ENCODE measurements at places on chromosomes 13 and 19.

- DNase-seq: no peak
Measured at GRCh38 chr13:87234981-87235380, 436.2 kb upstream of the SLITRK5 start.

- no peak for DNase-seq
Measured at GRCh38 chr13:44221657-44222056, 152.0 kb upstream of the SERP2 start.

- DNase-seq: no peak
Measured at GRCh38 chr13:60538566-60538965, 141.5 kb downstream of the TDRD3 start.

DNA sequence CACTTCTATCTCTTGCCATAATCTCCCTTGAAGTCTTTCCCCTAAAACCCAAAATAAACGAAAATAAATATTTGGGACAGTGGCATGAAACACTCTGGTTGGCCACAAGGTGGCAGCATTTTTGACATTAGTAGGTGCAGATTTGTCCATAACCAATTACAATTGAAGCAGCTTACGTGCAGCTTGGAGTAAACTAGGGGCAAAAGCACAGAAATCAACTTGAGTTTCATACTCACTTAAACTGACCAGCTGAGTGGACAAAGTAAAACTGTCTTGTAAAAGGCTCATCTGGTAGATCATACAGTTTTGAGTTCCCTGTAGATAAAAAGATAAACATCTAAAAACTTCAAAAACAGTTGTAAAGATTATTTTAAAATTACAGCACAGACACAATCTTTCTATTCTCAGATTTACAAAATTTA, 18.8 kb downstream of the PDCD5 start:
- no peak for DNase-seq

- no peak for DNase-seq
Measured at GRCh38 chr19:5025027-5025426, 56.1 kb downstream of the KDM4B start.

GRCh38 chr13:52924289-52925148, 76.1 kb upstream of the PCDH8 start:
- DNase-seq: no peak

DNA sequence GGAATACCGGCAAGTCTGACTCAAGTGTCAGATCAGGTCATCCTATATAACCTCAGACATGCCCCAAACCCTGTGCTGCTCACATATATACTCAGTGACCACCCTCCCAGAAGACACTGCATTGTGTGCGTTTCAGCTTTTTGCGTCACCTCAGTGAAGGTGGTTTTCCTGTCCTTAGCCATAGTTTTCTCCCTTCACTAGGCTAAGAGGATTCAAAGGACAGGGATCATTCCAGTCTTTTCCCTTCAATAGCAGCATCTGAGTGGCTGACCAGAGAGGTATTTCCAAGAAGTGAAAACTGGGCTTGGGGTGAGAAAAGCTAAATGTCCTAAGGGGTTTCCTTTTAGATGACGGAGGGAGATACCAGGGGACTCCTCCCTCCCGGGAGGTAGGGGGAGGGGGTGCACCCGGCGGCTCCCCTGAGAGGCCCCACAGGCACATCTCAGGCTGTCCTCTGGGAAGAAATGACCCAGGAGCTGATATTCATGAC, 12.7 kb upstream of the OR10H1 start:
- DNase-seq: no peak

DNA sequence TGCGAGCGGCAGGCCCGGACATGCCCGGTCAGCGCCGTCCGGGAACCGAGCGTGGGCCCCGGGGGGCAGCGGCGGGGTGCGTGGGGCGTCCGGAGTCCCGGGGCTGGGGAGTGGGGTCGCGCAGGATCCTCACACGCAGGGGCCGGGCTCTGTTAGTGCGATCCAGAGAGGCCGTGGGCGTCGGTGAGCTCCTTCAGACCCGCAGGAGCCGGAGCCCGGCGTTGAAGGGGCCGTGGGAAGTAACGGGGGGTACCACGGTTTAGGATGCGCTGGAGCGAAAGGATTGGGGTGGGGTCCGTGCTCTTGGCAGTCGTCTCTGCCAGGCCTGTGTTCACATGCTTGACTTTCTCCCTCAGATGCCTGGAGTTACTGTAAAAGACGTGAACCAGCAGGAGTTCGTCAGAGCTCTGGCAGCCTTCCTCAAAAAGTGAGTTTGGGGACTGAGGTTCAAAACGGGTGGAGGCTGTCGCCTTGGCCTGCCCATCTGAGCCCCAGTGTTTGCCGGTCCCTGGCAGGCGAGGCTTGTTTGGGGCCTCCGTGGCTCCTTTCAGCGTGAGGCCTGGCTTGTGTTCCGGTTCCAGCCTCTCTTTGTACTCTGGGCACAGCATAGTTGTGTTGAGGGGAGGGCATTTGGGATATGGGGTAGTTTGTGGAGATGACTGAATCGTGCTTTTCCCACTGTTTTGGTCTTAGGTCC, 512 bp downstream of the RPS19 start:
- DNase-seq: no peak

DNA sequence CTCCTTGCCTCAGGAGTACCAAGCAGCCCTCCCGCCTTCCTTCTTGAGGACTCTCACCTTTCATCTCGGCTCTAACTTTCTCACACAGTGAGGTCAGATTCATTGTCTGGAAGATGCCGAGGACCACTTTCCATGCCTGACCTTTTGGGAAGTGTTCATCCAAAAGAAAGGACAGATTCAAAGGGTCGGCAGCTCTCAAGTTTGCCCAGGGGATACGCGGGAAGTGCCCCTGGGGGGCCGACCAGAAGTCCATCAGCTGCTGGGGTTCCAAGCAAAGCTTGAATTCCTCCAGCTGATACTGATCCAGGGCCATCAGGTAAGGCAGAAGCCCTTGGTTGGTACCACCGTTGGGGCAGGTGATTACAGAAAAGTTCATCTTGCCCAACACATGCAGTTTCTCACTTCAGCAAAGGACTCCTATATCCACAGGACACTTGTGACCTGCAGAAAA, at the start of gene NLRP13:
TSS of gene NLRP13 (minus strand) at position 401 of the 451 bp plus-strand sequence. CDS start at position 376, 25 bp downstream.
- DNase-seq: no peak

GRCh38 chr13:61188057-61188456, 227.6 kb downstream of the PCDH20 start:
- no peak for DNase-seq

GRCh38 chr19:50799547-50799851, 9.3 kb downstream of the ACP4 start:
- no peak for DNase-seq

DNA sequence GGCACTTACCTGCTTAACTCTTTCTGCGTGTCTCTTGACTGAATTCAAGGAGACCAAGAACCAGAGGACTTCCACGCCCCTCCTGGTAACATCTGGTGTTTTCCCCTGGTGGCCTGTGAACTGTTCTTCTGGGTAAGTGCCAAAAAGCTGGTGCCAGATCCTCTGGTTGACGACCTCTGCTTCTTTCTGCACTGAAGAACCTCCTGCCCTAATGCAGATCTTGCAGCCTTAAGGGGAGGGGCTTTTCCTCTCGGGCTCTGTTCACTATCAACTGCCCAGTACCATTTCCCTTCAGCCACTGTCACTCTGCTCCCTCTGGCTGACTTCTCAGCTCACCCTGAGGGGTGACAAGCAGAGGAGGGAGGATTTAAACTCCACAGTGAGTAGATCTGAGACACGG, 6.1 kb upstream of the ERVV-1 start:
- no peak for DNase-seq

DNA sequence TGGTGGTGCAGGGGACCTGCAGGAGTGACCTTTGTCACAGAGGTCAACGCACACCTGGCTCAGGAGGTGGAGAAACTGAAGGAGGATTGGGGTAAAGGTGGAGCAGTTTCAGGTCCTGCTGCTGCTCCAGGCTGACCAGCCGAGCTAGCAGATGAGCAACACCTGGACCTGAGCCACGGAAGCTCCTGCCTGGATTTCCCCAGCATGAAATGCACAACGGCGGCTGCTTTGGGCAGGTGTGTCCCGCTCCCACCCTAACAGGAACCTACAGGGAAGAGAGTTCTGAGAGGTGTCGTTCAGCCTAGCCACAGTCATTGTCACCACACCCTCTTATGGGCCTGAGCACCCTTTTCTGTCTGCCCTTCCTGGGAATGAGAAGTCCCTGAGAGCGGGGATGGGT, 15.7 kb upstream of the CD177 start:
- DNase-seq: no peak

- no peak for DNase-seq
Measured at GRCh38 chr13:29324601-29325000, 270.9 kb downstream of the SLC7A1 start.

DNA sequence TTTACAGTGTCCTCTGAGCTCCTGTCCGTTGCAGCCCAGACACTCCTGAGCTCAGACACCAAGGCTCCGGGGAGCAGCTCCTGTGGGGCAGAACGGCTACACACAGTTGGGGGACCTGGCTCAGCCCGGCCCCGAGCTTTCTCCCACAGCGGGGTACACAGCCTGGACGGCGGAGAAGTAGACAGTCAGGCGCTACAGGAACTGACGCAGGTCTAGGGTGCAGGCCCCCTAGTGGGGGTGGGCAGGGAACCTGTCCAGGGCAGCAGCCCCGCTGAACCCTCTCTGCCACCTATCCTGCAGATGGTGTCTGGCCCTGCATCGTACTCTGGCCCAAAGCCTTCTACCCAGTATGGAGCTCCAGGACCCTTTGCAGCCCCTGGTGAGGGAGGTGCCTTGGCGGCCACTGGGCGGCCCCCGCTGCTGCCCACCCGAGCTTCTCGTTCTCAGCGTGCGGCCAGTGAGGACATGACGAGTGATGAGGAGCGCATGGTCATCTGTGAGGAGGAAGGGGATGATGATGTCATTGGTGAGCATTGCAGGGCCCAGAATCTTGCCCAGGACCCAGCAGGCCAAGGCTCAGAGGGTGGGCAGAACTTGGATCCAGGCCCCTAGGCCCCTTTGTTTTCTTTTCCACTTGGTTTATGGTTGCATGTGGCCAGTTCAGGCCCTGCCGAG, 12.9 kb upstream of the PRR19 start:
- DNase-seq: no peak

DNA sequence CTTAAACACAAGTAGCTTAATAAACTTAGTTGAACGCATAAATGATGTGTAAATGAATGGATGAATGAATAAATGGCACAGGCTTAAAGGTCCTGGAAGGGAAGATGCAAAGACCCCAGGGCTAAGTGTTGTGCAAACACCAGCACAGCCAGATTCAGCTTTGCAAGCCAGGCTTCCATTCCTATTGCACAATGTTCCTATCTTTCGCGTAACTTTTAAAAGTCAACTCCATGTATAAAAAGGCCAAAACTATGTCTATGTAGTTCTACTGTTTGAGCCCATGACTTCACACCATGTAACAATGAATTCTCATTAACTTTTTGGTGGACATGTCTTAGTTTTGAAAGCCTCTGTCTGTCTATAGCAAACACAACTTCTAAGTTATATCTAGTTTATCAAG, 226.0 kb downstream of the NALCN start:
- no peak for DNase-seq

GRCh38 chr13:50942630-50943311, 33.2 kb downstream of the RNASEH2B start:
- no peak for DNase-seq

DNA sequence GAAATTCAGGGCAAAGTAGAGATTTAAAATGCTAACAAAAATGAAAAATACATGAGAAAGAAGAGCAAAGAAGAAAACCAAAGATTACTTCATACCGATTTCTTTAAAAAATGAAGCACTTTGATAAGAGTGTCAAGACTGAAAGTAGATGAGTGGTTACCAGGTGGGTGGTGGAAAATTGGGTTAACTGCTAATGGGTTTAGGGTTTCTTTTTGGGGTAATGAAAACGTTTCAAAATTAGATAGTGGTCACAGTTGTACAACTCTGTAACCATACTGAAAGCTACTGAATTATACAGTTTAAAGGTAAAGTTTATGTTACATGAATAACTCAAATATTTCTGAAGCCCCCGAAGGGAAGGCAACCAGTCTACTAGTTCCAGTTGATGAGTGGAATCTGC, 179.4 kb downstream of the NDFIP2 start:
- DNase-seq: no peak

- no peak for DNase-seq
Measured at GRCh38 chr19:4304538-4305256, at the start of gene FSD1. Gene FSD1 (plus strand): TSS chr19:4304598. CDS start chr19:4304747, 149 bp downstream.

- no peak for DNase-seq
Measured at GRCh38 chr19:15669891-15670290, 3.0 kb upstream of the CYP4F12 start.

GRCh38 chr13:31133621-31134020, 28.1 kb downstream of the HSPH1 start:
- no peak for DNase-seq

DNA sequence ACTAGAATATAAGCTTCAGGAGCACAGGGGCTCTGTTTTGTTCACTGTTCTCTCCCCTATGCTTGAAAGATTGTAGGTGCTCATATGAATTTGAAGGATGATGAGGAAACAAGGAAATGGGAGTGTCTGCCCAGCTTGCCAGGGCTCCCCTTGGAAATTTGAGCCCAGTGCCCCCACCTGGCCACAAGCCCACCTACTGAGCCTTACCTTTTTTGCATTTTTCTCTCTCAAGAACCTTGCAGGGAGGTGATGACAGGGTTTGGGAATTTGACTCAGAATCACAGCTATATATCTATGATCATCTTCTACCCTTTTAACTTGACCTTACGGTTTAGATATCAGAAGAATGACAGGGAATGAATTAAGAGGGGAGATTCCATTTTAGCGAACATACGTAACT, 33.8 kb downstream of the SERP2 start:
- no peak for DNase-seq

DNA sequence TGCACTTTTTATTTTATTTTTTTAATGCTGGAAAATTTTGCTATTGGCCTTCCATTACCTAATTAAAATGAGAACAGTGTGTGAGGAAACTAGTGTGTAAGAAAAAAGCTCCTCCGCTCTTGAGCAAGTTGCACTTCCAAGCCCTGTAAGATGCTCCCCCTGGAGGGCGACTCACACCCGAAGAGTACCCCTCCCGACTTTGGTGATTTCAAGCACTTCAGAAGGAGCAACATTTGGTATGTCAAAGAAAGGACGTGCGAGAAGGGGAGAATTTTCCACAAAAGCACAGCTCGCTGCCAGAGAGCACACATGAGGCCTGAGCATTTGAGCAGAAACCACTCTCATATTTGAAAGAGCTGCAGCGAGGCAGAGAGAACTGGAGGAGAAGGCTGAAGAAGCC, 504.4 kb downstream of the FGF9 start:
- no peak for DNase-seq

DNA sequence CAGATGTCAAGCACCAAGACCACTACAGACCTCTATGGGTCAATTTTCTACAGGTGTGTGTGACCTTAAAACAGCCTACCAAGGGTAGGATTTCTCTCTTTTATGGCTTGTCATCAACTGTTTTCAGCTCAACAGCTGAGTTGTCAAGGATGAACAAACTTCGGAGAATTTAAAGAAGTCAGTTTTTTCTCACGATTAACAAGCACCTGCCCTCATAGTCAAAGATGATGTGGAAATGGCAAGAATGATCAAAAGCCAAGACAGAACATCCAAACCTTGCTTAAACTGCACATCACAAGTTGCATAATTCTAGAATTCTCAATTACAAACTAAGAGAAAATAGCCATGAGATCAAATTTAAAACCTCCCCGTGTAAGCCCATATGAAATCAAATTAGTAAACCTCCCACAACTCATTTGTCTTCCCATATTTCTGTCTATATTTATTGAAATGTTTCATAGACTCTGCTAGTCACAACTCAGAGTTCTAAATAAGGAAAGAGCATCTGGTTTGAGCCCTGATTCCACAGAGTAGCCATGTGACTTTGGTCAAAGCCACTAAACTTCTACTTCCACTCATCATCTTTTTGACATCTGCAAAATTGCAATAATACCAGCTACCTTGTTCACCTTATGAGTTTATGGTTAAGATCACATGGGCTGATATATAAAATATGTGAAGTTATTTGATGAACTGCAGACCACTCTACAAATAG, 521.5 kb upstream of the HTR2A start:
- DNase-seq: no peak

Measured in esophagus squamous epithelium (tissue), 5 donors.